ENCODE measurements at places on chromosomes 2 and 18. TPM values are rescaled to one million over a fixed set of nuclear protein-coding genes. Genes with fewer than 3 reads are reported as not detected.

Gene NEUROD1
- total RNA-seq: not detected

Gene ANKRD53
- total RNA-seq: 0.76 TPM

Gene ASXL3
- total RNA-seq: 0.57 TPM

Gene SH3RF3
- total RNA-seq: 5.5 TPM

Gene FSHR
- total RNA-seq: not detected

Gene SAG
- total RNA-seq: not detected

Gene ANTXR1
- total RNA-seq: 7.8 TPM

DNA sequence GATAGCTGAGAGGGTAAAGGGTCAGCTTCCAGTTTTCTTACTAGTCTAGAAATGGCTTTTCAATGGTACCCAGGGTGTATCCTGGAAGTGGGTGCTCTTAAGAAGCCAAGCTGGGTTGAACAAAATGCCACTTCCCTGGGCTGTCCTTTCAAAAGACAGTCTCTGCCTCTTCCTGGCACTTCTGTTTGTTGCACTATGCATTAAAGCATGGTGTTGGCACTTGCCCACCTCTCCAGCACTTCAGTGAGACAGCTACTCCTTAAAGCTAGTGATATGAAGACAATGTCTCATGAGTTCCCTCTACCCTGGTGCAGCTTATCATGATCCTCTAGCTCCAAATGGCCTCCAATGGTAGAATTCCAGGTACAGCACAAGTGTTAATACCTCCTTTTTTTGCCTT is 74.3 kb upstream of the IGFBP5 start:
- no peak for DNase-seq

- DNase-seq: no peak
Observed at GRCh38 chr2:207881902-207882301, 112.2 kb upstream of the FZD5 start.

- DNase-seq: no peak
Observed at GRCh38 chr2:237693291-237693994, 66.1 kb downstream of the LRRFIP1 start.

DNA sequence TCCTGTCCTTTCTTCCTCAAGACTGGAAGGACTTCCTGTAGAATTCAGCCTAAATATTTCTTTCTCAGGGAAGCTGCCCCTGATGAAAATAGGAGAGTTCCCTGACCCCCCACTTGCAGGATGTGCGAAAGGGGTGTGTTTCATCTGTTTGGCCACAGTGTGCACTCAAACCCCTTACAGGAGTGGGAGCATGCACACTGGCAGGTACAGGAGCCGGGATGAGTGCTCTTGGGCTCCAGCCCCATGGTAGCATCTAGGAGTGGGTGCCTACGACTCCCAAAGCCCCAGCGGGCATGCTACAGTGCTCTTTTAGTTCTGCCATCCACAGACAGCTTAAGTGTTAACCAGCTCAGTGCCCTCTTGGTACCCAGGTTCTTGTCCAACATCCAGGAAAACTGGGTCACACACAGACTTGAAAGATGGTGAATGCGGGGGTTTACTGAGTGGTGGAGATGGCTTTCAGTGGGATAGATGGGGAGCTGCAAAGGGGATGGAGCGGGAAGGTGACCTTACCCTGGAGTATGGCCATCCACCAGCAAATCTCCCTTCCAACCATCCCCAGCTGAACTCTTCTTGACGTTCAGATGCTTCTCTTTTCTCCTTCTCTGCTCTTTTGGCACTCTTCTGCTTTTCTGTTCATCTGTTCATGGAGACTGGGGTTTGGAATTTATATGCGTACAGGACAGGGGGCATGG is 295.0 kb upstream of the NCKAP5 start:
- DNase-seq: no peak

GRCh38 chr2:1514391-1515072 is 101.3 kb downstream of the TPO start:
- no peak for DNase-seq

- no peak for DNase-seq
Observed at GRCh38 chr2:72155151-72155550, 7.5 kb upstream of the CYP26B1 start.

DNA sequence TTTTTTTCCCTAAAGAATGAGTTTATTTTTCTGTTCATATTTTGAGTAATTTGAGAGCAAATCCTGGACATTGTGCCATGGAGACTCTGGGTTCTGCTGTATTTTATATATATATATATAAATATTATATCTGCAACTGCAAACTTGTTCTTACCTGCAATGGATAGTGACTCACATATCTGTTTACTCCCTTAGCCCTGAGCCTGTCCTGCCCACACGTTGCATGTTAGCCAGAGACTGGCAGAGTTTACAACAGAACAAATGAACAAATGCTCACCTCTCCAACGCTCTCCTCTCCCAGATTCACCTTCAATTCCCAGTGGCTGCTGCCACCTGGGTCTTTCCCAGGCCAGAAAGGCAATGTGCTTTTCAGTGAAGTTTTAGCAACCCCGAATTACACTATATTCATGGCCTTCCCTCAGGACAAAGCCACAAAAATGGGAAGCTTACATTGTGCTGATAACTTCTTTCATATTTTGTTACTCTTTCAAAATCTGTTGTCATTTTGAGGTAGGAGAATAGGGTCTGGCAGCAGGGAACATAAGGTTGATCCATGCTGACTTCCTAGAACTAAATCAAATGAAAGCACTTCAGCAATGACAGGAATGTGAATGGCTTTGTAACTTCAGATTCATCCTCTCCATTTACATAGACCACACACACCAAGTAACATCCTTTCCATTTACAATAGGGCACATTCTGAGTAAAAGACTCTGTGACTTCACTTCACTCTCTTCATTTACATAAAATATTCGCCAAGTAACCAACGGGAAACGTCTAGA is 105.4 kb upstream of the FAM110C start:
- DNase-seq: no peak

DNA sequence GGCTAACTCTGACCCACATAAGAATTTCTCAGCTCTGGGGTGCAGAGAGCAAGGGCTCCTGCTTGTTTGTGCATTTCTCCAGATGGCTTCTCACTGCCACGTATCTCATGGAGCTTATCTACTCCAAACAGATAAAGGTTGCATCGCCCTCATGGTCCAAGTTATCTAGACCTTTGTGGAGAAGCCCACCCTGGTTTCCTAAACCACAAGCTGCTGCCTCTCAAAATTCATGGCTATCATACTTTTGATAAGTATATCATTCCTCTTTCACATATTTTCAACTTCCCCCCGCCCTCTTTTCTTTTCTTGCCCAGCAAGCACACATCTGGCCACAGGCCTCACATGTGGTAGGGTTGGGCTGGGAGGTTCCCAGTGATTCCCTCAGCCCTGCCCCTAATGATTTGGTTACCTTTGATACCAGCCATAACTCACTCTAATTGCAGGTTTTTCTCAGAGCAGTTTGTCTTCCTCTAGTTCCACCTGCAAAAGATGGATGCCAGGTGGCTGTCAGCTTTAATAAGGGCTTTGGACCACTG is 146.0 kb downstream of the RHBDD1 start:
- DNase-seq: no peak

DNA sequence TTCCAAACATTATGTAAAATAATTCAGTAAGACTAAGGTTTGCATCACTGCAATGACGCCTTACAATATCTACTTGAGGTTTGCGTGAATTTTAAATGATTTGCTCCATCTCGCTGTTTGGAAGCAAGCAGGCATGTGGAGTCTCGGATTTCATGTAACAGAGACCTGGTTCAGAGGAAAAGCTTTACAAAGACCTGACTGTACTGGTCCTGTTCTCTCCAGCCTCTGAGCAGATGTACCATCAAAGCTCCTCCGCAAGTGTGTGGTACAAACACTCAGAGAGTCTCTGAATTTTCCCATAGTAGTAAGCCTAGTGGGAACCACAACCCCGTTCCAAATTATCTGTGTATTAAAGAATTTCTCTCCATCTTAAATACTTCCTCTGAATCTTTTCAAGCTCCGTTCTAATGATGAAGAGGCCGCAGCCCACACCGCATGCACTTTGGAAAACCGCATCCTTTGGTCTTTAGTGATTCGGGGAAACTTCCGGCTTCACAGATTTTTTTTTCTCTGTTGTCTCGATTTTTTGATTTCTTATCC is 728.1 kb upstream of the SOX11 start:
- no peak for DNase-seq

- no peak for DNase-seq
Observed at GRCh38 chr18:49697757-49698524, 115.4 kb downstream of the ACAA2 start.

DNA sequence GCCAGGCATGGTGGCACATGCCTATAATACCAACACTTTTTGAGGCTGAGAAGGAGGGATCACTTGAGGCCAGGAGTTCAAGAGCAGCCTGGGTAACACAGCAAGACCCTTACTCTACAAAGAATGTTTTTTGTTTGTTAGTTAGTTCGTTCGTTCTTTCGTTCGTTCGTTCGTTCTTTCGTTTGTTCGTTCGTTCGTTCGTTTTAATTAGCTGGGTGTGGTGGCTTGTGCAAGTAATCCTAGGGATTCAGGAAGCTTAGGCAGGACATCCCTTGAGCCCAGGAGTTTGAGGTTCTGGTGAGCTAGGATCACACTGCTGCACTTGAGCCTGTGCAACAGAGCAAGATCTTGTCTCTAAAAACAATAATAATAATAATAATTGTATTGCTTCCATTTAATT is 98.7 kb downstream of the MARCO start:
- no peak for DNase-seq

GRCh38 chr18:21218862-21219261 is 23.2 kb upstream of the GREB1L start:
- no peak for DNase-seq

- DNase-seq: no peak
Observed at GRCh38 chr2:145022666-145023333, 502.9 kb upstream of the ZEB2 start.

DNA sequence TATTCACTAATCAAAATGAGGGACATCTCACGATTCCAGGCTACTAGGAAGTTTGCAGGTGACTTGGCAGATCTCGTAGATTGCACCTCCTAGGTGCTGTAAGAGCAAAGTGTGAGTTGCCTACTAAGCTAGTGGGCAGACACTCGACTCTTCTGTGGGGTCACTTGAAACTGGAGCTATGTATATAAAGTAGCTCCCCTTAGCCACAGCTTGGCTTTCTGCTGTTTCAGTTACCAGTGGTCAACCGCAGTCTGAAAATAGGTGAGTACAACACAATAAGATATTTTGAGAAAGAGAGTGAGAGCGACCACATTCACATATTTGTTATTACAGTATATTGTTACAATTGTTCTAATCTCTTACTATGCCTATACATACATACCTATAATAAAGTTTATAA is 23.3 kb downstream of the CTAGE1 start:
- DNase-seq: no peak

DNA sequence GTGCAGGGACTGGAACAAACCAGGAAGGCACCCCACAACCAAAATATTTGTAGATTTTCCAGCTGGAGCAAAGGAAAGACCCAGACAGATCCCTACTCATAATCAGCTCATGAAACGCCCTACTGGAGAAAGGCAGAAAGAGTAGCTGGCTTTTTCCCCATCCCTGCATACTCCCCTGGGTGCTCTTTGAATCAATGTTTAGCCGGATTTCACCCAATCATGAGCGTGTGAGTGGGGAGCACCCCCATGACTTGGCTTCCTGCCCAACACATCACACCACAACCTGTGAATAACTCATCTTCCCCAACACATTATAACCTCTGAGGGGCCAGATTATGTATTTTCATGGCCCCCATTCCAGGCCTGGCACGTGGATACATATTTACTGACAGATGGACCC is 35.1 kb upstream of the SLC14A1 start:
- DNase-seq: no peak

DNA sequence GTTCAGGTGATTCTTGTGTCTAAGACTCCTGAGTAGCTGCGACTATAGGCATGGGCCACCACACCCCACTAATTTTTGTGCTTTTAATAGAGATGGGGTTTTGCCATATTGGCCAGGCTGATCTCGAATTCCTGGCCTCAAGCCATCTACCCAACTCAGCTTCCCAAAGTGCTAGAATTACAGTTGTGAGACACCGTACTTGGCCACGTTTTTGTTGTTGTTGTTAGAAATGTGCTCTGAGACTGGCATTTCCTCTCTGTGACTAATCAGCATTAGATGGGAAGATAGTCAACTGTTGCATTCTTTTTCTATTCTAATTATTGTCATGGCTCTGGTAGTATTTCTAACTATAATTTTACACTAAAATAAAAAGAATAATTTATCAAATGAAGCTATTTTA is 191.7 kb downstream of the CAMKMT start:
- DNase-seq: no peak

- DNase-seq: no peak
Observed at GRCh38 chr18:68893354-68893753, 95.5 kb downstream of the CCDC102B start.

DNA sequence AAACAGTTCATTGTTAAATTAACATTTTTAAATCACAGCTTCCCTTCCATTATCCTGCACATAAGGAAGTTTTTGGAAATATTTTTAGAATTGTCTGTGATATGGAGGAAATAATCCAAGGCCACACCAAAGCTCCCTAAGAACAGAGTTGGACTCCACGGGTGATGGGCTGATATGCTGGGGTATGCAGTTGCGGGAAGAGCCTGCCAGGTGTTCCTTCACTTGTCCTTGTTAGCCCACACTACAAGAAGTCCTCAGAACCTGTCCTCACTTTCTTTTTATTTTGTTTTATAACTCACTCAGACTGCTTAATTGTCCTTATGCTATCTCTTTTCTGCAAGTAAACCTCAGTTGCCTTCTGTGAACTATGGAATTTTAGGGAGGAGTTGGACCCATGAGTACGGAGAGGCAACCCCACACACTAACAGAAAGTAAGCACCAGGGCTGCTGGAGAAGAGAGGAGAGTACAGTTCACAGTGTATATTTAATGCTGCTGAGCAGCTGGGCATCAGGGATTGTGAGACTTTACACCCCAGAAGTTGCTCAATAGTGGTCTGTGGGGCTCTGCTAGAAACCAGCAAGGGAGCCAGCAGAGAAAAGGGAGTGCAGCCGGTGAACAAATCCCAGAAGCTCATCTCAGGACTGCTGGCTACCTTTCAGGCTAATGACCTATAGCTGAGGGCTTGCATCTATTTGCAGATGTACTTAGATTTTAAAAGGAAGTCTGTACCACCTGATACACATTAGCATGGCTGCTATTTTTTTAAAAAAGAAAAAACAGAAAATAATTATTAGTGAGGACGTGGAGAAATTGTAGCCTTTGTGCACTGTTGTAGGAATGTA is 280.1 kb upstream of the STON1 start:
- no peak for DNase-seq

DNA sequence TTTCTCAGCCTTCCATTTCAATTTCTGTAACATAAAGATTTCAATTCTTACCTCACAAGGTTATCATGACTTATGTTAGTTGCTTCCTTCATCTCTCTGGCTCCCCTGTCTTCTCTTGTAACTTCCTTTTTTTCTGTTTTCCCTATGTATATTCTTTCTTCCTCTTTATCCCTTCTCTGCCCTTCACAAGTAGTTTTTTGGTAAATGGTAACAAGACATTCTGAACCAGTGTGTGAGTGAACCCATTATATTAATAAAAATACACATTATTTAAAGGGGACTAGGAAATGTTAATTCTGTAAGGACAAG is 8.4 kb downstream of the ACSL3 start:
- DNase-seq: no peak

All from esophagus squamous epithelium (tissue), 5 donors.